EL (cell line): ENCODE measurements at places on chromosomes 2 and 18.

- DNase-seq: no peak
Measured at GRCh38 chr2:83470928-83471327, 988.2 kb downstream of the SUCLG1 start.

- DNase-seq: no peak
Measured at GRCh38 chr18:53686965-53687364, 537.5 kb downstream of the MBD2 start.

GRCh38 chr18:48058486-48058885 lies 128.0 kb upstream of the SMAD2 start:
- no peak for DNase-seq

DNA sequence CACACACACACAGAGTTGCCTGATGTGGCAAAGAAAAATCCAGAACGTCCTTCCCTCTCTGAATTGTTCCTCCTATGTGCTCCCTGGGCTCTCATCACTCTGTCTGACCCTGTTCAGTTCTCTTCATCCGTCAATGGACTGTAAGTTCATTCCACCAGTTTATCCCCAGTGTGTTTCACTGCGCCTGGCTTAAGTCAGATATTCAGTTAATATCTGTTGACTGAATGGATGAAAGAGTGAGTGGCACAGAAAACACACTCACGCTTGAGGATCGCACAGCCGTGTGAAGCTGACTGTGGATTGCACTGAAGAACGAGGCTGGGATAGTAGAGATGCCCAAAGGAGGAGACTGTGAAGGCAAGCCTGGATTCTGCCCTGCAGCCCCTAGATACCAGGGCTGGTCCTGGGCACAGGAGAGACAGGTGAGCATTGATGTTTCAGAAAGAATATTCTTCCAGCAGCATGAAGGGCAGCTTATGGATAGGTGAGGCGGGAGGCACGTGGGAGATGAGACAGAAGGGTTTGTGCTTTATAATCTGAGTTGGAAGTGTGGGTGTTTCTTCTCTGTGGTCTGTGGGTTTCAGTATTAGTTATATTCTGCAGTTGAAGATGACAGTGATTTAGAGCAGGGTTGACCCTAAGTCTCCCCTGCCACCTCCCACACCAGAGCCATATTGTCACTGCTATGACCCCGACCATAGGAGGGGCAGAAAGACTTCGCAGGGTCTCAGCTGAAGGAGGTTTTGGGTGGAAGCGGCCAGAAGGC lies 129.9 kb downstream of the SOCS6 start:
- no peak for DNase-seq

DNA sequence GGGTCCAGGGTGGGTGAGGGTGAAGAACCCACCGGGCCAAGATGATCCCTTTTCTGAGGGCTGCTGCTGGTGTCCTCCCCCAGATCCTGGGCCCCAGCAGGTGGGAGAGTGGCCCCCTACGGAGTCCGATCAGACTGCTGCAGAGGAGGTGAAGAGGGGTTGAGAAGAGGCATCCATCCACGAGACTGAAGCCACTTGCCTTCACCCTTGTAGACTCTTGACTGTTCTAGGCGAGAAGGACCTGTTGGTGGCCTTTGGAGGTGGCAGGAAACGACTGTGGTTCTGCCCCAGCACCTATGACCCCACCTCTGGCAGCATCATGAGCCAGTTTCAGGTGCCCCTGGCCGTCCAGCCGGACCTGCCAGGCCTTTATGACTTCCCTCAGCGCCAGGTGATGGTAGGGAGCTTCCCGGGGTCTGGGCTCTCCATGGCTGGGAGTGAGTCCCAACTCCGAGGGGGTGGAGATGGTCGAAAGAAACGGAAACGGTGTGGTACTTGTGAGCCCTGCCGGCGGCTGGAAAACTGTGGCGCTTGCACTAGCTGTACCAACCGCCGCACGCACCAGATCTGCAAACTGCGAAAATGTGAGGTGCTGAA lies 1.5 kb downstream of the TET3 start:
- no peak for DNase-seq

DNA sequence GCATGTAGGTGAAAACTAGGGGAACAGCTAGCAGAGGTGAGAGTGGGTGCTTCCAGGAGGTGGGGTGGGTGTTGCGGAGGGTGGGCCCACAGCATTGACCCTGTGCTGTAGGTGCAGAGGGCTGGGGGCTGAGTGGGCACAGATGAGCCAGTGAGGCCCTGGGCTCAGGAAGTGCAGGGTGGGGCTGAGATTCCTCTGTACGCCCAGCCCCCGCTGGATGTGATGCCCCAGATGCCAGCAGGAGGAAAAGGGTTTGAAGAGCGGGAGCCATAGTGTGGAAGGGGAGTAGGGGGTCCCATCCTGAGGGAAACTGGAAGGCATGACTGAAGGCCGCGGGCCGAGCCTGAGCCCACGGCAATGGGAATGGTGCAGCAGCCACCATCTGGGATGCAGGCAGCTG lies 14.1 kb upstream of the OTOS start:
- DNase-seq: no peak

- DNase-seq: peak; percentile 73
Measured at GRCh38 chr18:22439447-22439846, 21.7 kb upstream of the CTAGE1 start.

GRCh38 chr18:6624661-6625311 lies 104.7 kb upstream of the ARHGAP28 start:
- DNase-seq: peak; percentile 83

DNA sequence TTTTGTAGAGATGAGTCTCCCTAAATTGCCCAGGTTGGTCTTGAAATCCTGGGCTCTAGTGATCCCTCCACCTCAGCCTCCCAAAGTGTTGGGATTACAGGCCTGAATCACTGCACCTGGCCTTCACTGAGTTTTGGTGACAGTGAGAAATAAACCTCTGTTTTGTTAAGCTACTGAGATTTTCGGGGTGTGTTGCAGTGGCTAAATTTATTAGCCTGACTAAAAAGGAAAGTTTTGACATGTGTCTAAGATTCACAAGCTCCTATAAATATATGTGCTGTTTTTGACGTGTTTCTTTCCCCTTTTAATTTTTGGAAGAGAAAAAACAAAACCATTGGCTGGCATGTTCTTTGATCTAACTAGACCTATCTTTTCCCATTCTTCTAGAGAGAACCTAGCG lies 190.5 kb upstream of the MC4R start:
- no peak for DNase-seq

DNA sequence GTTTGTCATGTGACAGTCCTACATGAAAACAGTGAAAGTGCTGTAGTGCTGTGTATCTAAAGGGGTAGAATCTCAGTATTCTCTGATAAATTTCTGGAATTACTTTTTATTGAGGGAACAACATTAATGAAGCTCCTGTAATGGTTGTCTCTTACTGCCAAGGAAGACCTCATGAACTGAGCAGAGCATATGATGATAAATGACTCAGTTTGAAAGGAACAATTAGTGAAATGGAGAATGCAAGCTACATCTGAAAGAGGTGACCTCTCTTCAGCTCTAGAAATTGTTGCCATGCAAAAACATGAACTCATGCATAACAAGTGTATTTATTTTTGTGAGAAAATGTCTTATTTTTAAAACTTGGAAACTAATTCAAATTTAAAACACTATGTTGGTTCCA lies 93.6 kb downstream of the SCN9A start:
- DNase-seq: no peak

GRCh38 chr2:193806088-193806774 lies 1611.5 kb upstream of the TMEFF2 start:
- DNase-seq: no peak

- DNase-seq: no peak
Measured at GRCh38 chr2:70678576-70679143, 89.3 kb downstream of the ADD2 start.

DNA sequence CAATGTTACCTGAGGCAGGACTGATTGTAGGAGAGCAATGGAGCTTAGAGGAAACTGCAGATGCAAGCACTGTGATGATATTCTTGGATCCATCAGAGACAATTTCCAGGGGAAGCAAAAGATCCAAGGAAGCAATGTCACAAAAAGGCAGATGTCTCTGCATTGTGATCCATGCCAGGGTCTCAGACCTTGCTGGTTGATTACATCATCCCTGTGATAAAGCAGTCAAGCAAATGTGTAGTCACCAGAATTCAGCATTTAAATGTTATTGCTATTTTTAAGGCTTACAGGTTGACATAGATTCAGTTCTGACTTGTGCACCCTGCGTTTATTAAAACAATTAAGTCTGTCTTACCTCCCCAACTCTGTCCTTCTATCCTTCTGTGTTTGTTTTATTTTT lies 56.8 kb upstream of the CCDC85A start:
- DNase-seq: no peak

GRCh38 chr2:174772472-174772801 lies 8.2 kb upstream of the CHRNA1 start:
- DNase-seq: no peak

DNA sequence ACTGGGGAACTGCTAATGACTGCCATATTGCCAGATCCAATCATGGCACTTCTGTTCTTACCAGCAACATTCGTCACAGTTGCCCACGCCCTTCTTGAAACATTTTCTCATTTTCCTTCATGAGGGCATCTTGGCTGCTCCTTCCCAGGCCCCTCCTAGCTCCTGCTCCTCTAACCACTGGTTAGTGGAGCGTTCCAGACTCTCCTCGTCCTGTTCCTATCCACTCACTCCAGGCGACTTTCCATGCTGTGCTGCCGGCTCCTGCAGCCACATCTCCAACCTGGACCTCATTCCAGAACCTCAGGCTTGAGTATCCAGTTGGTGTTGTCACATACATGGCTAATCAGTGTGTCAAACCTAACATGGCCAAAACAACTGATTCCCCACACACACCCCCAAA lies 1.3 kb upstream of the ADI1 start:
- no peak for DNase-seq

DNA sequence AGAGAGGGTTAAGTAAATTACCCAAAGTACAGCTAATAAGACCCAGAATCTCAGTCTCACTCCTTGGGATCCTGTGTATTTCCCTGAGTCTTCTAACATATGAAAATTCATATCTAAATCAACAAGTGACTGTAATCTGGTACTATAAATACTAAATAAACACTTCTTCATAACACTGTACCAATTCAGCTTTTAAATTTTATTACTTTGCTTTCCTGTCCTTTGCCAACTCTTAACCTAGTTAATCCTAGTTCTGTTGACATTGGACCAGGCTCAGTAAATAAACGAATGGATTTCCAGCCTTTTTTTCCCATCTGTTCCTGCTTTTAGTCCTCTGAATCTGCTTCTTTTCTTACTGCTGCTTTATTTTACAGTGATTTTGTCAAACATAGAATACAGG lies 13.8 kb downstream of the MRPL35 start:
- no peak for DNase-seq

- DNase-seq: no peak
Measured at GRCh38 chr2:64122358-64122757, 21.9 kb downstream of the PELI1 start.

GRCh38 chr2:20949256-20949655 lies 94.6 kb downstream of the APOB start:
- DNase-seq: no peak

GRCh38 chr2:110674620-110675555 lies 3.0 kb downstream of the BUB1 start:
- peak; percentile 53 for DNase-seq

DNA sequence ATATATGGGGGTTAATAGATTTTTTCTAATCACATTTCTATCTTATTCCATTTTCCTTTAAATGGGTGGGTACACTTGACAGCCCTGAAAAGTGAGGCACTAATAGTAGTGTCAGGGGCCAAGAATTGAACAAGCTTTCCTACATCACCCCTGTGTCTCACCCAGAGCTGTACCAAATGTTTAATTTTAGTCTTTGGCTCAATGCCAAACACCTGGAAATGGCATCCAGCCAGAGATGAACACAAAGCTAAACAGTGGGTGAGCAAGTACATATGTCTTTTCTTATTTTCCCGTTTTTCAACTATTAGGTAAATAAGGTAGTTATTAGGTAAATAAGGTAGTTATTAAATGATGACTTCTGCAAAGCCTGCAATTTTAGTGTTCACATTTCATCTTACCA lies 276.3 kb upstream of the ERBB4 start:
- DNase-seq: no peak

GRCh38 chr2:101630224-101630949 lies 67.1 kb upstream of the MAP4K4 start:
- no peak for DNase-seq

DNA sequence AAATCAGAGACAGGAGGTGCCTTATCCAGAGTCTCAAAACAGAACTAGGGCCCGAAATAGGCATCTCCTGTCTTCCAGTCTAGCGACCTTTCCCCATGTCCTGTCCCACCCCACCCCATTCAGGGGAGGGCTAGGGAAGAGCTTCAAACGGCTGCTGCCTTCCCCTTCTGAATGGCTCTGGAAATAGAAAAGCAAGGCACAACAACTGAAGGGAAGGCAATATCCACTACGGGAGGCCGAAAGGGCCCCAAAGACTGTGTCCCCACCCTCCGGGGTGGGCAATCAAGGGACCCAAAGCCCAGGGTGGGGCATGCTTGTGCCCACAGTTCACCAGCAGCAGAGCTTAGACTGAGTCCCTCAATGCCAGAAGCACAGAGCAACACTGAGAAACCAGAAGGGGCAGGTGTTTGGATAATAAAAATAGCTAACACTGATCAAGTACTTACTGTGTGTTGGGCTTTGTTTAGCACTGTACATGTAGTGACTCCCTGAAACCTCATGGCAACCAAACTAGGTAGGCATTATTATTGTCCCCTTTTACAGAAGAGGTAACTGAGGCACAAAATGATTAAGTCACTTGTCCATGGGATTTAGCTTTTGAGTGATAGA lies 38.5 kb downstream of the CYRIA start:
- no peak for DNase-seq

DNA sequence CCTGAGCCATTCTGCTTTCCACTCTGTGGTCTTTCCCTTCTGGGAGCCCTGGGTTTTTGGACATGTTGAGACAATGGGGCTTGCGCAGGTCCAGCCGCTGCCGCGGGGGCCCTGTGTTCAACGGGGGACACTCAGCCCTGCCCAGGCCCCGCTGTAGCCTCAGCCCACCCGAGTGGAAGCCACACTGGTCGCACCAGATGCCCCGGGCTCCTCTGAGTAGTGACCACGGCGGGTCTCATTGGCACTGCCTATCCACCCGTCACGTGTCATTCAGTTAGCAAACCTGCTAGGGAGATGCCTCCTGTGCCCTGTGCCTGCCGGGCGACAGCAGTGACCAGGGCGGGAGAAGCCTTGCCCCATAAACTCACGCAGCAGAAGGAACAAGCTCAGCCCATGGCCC lies 19.1 kb downstream of the D2HGDH start:
- DNase-seq: no peak

GRCh38 chr2:67234440-67234839 lies 162.7 kb upstream of the ETAA1 start:
- DNase-seq: peak; percentile 51

DNA sequence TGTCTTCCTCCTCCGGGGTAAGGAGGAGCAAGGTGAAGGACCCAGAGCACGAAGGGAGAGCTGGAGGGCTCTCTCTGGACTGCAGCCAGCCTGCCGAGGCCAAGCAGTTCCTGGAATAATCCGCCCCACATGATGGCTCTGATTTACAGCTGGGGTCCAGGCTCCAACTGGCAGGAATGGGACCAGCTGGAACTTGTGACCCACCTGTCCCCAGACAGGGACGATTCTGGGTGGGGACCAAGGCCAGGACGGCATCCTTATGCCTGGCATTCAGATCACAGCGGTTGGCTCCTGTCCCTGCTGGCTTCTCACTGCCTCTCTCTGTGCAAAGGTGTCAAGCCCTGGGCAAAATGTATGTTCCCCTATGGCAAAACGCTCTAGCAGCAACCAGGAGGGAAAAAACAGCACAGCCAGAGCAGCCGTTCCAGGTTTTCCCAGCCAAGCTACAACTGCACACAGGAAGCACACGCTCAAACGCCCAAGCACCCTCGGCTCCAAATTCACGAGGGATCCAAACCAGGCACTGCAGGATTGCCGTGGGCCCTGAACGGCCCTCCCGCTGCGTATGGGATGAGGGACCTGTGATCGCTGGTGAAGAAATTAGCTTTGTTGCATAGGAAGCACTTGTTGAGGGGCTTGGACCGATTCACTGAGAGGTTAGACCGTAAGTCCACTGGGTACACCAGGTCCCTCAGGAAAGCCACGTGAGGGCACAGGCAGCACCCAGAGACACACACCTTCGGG lies 35.8 kb downstream of the FAM178B start:
- no peak for DNase-seq
